Upper lobe of left lung (tissue), 6 donors: ENCODE measurements at places on chromosomes 12 and 14. TPM values are rescaled to one million over a fixed set of nuclear protein-coding genes. Genes with fewer than 3 reads are reported as not detected.

DNA sequence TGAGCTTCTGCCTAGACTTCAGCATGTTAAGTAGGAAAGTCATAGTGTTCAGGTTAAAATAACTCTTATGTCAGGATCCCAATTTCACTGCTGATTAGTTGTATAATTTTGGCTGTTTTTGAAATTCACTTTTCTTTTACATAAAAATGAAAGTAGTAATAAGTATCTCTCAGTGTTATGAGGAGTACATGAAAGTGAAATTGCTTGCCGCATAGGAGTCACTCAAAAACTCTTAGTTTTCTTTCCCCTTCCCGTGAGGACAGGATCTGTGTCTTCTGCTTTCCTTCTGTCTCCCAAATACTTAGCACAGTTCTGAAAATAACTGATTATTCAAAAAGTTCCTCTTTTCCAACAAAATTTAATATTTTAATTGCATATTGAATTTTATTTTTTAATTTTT, 100.5 kb downstream of the SLC38A4 start:
- peaks cover 3% of the 10 kb centered on the region for H3K4me1 ChIP-seq
- H3K27me3 ChIP-seq: no peaks in the 10 kb centered on the region
- no peak overlapping the region for H3K27ac ChIP-seq
- no peak overlapping the region for H3K4me3 ChIP-seq
- H3K36me3 ChIP-seq: no peaks in the 10 kb centered on the region

The PDZRN4 gene
- total RNA-seq: 0.17 TPM

GRCh38 chr14:55752580-55753390, 172.8 kb downstream of the KTN1 start:
- peak; percentile 58 for DNase-seq
- H3K27ac ChIP-seq: no peak overlapping the region
- no peaks in the 10 kb centered on the region for H3K36me3 ChIP-seq
- H3K4me1 ChIP-seq: peaks cover 16% of the 10 kb centered on the region

The CYP27B1 gene
- total RNA-seq: 0.98 TPM

GRCh38 chr12:2646341-2646740, 148.4 kb upstream of the FKBP4 start:
- H3K36me3 ChIP-seq: no peaks in the 10 kb centered on the region
- H3K4me3 ChIP-seq: no peak overlapping the region
- H3K4me1 ChIP-seq: no peaks in the 10 kb centered on the region
- no peak overlapping the region for H3K27ac ChIP-seq

- DNase-seq: no peak
- H3K4me3 ChIP-seq: peak overlapping the region; percentile 63
- H3K27ac ChIP-seq: peak overlapping the region; percentile 96
- no peaks in the 10 kb centered on the region for H3K36me3 ChIP-seq
- peaks cover 12% of the 10 kb centered on the region for H3K4me1 ChIP-seq
These were observed 1.5 kb downstream of the GSTZ1 start for GRCh38 chr14:77322250-77322902.
